Fibroblast of upper back skin (primary cell): ENCODE measurements at places on chromosomes 4 and X.
A peak's percentile ranks its signal among the peaks of the same experiment; 100 is the strongest.

GRCh38 chr4:187432310-187432709, 563.3 kb upstream of the ZFP42 start:
- DNase-seq: no peak

GRCh38 chrX:153727123-153727931, 2.7 kb downstream of the ABCD1 start:
- no peak for DNase-seq

DNA sequence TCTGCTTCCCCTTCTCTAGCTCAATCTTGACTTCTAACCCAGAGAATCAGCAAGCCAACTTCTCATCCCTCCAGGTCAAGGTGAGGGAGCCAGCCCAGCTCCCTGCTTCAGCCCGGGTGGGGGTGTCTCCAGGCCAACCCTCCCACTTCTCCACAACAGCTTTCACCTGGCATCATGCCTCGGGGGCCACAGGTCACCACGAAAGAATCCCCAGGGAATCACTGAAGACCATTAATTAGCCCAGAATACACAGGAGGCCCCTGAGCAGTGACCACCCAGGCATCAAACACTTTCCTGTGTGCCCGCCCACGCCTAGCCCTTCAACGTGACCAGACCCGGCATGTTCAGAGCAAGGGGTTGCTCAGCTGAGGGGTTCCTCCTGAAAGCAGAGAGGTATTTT, 646.7 kb downstream of the BCOR start:
- DNase-seq: no peak

DNA sequence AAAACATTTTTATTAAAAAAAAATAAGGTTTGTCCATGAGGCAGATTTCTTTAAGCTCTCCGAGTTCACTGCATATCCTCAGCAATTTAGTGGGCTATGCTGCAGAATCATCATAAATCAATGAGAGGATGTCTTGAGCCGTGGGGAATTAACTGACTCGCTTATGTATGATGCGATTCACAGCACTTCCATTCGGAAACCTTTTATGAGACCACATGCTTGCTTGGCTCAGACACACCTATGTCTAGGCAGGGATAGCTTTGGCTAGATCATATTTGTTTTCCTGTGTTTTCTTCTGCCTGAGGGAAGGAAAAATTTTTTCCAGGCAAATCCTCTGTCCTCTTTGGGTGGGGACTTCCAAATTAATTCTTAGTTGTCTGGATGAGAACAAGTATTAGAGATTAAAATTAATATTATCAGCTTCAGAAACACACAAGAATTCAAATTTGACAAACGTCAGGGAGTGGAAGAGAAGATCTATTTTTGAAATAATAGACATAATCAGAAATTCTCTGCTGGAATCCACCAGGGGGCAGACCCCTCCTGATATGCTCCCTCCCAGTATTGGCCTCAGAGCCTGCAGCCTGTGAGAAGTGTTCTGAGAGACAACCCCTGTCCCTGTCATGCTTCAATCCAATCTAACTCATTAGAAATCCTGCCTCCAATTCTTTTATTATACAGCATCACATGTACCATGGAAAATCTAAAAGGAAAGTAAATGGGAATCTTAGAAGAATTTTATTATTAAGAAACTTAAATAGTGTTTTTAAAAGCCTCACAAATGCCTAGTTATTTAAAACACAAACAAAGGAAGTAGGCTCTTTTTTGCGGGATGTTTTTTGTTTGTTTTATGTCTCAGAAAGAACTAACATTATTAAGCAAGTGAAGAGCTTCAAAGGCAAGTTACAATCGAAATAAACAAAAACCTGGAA, 345.1 kb upstream of the TACR3 start:
- DNase-seq: peak; percentile 27

DNA sequence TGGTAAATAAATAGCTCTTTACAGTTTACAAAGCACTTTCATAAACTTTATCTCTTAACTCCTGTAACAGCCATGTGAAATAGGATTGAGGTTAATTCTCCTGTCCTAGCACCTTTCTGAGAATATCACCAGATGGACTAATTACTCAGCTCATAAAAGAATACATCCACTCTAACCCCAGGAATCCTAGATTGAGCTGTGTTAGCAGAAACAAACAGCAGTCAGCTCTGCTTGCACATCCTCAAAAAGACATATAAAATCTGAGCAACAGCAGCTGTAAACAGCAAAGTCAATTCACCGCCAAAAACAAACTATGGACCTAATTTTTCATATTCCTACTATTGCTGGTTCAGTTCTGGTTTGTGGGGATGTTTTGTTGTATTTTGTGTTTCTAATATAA, 182.8 kb downstream of the QDPR start:
- DNase-seq: no peak

DNA sequence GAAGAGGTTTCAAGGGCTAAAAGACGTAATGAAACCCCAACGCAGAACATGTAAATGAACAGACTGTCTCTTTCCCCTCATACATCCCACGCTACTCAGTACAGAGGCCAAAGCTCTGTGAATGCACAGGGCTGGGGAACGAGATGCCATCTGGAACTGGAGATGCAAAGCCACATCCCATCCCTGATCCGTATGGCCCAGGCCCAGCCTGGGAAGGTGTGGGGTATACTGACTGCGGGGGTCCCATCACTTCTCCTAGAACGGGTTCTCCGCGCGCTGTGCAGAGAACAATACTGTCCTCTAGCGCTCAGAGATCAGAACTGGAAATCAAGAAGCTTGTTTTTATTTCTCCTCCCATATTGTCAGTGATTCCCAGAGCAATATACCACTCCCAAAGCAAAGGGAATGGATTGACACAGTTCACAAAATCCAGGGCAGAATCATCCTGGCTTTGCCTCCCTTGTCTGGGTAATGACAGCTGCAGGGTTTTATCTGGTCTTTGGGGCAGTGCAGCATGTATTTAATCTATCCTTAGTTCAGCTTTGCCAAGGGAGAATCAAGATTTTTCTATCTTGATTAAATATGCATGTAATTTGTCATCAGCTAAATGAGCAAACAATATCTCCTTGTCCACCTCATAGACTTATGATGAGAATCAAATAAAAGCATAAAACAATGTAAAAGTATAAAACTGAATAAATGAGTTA, 47.3 kb upstream of the TLR3 start:
- DNase-seq: peak; percentile 46

- no peak for DNase-seq
These were observed 22.1 kb downstream of the ZRSR2 start for GRCh38 chrX:15812192-15812938.

- DNase-seq: no peak
These were observed 67.0 kb upstream of the CXCL13 start for GRCh38 chr4:77538574-77539157.

GRCh38 chr4:89056953-89057398, at the start of gene FAM13A:
Gene FAM13A (minus strand): TSS chr4:89057185. CDS start chr4:89056964, 221 bp downstream.
- DNase-seq: peak; percentile 95

- DNase-seq: peak; percentile 1
These were observed 68.2 kb downstream of the FUNDC1 start for GRCh38 chrX:44474410-44474809.

DNA sequence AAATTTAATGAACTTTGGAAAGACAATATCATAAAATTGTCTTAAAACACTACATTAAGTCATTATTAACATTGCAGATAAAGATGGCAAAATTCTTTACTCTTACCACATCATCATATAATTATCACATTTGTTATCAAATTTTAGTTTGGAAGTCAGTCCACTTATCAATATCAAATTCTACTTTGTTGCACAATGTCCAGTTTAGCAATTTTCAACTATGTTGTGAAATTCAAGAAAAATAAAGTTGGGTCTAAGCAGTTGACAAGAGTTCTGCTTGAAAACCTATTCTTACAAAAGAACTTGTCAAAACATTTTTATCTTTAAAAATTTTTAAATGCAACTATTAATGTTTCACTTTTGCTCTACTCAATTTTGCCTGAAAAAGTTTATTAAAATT, 44.7 kb upstream of the TET2 start:
- DNase-seq: no peak
